A549 treated with GW870086 at 1 μM for 4 hours (cell line): ENCODE measurements at places on chromosomes 1 and 21. TPM values are rescaled to one million over a fixed set of nuclear protein-coding genes. Genes with fewer than 3 reads are reported as not detected.

Gene WNT3A
- total RNA-seq: not detected in 5 replicates

Gene GPR37L1
- 0.15 to 0.21 TPM (median 0.16 TPM) in 5 replicates for total RNA-seq

Gene MIXL1
- total RNA-seq: not detected in 5 replicates

Gene PLPPR4
- total RNA-seq: not detected in 5 replicates

Gene SLC44A3
- 1.3 to 2.2 TPM (median 1.7 TPM) in 5 replicates for total RNA-seq

Gene RLF
- total RNA-seq: 4.4 to 5.8 TPM (median 5.8 TPM) in 5 replicates

Gene GOLT1A
- 4.2 to 7.0 TPM (median 4.8 TPM) in 5 replicates for total RNA-seq

Gene B3GALT6
- total RNA-seq: 11.1 to 18.4 TPM (median 17.7 TPM) in 5 replicates

Gene HSF2BP
- total RNA-seq: 0.79 to 1.9 TPM (median 1.7 TPM) in 5 replicates

Gene C1orf167
- total RNA-seq: not detected in 5 replicates

Gene AMY2A
- total RNA-seq: not detected in 5 replicates

Gene WDR64
- total RNA-seq: not detected in 5 replicates

Gene C4BPA
- total RNA-seq: 0.46 to 0.77 TPM (median 0.54 TPM) in 5 replicates

Gene GJA4
- not detected in 5 replicates for total RNA-seq

Gene SLC2A5
- total RNA-seq: 0.06 to 0.77 TPM (median 0.33 TPM) in 5 replicates

Gene THEM5
- not detected in 5 replicates for total RNA-seq

Gene ATP6V1G3
- not detected in 5 replicates for total RNA-seq

Gene CRYAA
- not detected in 5 replicates for total RNA-seq

Gene PCP4
- total RNA-seq: not detected in 5 replicates
